ENCODE measurements at places on chromosomes 4 and X.

DNA sequence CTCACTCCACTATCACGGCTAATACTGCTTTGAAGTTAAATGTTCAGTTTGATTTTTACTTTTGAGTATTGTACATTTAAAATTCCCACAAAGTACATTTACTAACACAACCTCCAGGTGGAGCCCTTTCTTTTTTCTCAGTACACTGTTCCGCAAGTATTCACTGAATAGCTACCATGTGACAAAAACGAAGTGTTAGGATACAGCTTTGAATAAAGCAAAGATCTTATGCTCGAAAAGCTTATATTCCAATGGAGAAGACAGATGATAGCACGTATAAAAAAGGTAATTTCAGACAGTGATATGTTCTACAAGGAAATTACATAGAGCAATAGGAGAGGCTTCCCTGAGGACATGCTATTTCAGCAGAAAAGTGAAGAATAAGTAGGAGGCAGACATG is 60.7 kb upstream of the ABCG2 start:
- DNase-seq: no peak

DNA sequence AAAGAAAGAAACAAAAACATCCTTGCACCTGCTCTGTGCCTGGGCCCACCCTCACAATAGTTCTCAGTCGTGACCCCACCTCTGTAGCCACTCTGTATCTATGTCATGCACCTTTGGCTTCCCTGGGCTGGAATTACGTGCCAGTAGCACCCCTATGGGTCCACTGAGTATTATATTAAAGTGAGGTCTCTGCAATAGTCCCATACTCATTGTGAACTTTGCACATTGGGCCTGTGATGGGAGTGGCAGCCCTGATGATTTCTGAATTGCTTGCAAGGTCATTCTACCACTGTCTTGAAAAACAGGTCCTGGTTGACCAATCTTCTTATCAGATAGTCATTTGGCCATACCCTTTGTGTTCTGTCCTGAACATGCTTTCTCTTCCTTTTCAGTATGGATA is 1012.1 kb downstream of the RAB28 start:
- DNase-seq: no peak

DNA sequence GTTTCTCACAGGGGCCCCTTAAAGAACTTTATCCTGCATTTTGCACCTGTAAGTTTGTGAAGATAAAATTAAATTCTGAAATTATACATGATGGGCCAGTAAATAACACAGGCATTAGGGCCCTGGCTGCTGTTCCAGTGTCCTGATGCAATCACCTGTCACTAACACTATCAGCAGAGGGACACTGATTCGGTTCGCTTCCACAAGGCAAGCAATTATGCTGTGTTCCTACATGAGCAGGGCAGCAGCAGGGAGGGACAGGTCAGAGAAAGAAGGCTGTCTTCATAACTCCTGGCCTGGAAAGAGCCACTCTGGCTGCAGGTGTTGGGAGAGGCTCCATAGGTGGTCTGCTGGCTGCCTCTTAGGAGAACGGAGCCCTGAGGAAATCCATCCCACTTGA is 487.3 kb downstream of the MID1IP1 start:
- DNase-seq: no peak

- DNase-seq: no peak
Measured at GRCh38 chr4:176641237-176641636, 151.5 kb downstream of the VEGFC start.

- DNase-seq: no peak
Measured at GRCh38 chrX:39774774-39775328, 322.9 kb downstream of the BCOR start.

- no peak for DNase-seq
Measured at GRCh38 chr4:109816082-109816442, 500 bp downstream of the GAR1 start.

DNA sequence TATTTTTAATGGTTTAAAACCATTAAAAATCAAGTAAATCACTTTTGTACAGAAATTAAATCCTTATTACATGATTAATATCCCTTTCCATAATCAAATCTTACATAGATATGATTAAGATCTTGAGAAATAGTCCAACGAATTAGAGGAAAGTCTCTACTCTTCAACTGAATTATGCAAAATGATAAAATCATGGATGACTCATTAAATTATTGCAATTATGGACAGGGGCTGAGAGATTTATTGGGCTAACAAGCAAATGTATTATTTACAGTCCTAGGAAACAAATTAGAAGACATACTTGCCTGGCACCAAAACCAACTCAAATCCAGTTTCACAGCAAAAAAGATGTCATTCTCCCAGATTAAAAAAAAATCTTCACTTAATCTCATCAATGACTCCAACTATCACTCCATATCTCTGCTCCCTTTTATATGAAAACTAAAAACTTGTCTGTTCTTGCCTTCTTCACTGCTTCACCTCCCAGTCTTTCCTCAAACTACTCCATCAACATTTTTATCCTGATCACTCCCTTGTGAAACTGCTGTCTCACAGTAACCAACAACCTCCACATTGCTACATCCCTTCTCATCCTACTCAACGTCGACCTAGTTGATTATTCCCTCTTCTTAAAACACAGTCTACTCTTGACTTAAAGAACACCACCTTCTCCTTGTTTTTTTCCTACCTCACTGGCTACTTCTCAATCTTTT is 18.4 kb upstream of the DDX60 start:
- DNase-seq: no peak

- peak; percentile 3 for DNase-seq
Measured at GRCh38 chr4:74364652-74365491, at the start of gene EREG. EREG (plus strand) TSS chr4:74365145; CDS start chr4:74365309, 164 bp downstream.

DNA sequence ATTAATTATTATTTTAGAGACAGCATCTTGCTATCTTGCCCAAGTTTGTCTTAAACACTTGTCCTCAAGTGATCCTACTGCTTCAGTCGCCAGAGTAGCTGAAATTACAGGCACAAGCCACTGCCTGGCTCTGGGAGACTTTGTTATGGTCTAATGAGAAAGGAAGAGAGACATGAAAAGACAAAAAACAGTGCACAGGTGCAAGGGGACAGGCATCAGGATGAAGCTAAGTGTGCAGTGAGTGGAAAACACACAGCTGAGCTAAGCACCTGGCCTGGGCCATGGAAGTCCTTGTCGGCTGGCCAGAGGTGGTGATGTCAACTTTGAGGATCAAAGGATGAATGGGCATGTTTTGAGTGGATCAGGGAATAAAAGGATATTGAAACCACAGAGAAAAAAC is 102.7 kb downstream of the HS3ST1 start:
- no peak for DNase-seq

GRCh38 chr4:23970201-23970850 is 80.5 kb upstream of the PPARGC1A start:
- no peak for DNase-seq

GRCh38 chrX:55312655-55313054 is 47.9 kb upstream of the PAGE3 start:
- no peak for DNase-seq

GRCh38 chrX:18620349-18620748 is 51.6 kb downstream of the RS1 start:
- DNase-seq: no peak

DNA sequence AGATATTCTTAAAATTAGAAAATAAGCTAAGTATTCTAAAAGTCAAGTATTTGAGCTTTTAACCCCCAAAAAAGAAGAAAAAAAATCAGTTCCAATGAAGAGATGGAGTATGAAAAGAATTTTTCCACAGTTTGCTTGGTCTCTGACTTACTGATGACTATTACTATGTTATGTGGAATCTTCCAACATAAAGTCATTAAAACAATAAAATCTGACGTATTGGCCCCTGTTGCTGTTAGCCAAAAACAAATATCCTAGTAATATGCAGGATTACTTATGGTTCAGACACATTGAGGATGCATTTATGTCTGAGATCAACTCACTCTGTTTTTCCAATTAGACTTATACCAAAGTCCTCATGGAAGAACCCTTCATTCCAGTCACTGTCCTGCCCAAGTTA is 517.2 kb upstream of the ADGRL3 start:
- no peak for DNase-seq

DNA sequence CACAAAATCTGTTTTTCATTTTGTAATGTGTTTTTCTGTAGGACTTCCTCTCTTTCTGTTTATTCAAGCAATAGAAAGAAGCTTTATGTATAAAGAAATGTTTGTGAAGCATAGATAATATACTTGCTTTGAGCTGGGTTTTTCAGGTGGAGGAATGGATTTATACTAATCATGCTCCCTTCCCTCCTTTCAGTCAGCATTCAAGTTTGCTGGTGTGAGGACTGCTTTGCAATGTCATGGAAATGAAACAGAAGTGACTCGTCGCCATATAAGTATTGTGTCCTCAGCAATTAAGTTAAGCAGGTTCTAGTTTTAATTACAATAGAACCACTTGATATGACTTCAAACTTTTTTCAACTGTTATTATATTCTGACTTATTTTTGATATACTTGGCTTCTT is 1447.1 kb downstream of the PCDH19 start:
- DNase-seq: no peak

DNA sequence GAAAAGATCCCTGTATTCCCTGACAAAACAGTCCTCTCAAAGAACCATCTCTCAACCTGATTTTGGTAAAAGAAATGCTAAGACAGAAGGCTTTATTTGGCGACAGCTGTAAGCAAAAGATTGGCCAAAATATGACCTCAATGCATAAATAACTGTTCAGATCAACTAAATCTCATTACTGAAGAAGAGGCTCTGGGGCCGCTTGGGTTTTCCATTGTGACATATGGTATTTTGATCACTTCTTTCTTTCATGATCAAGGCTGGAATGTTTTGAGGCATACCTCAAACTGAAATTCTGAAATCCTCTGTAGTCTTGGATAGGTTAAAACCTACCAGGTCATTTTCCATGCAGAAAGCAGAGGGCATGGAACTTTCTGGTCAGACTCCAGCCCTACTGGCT is 106.3 kb downstream of the C4orf51 start:
- DNase-seq: no peak

GRCh38 chrX:131918839-131919238 is 104.3 kb upstream of the STK26 start:
- DNase-seq: no peak

GRCh38 chrX:74324131-74324530 is 20.2 kb downstream of the ZCCHC13 start:
- DNase-seq: no peak

DNA sequence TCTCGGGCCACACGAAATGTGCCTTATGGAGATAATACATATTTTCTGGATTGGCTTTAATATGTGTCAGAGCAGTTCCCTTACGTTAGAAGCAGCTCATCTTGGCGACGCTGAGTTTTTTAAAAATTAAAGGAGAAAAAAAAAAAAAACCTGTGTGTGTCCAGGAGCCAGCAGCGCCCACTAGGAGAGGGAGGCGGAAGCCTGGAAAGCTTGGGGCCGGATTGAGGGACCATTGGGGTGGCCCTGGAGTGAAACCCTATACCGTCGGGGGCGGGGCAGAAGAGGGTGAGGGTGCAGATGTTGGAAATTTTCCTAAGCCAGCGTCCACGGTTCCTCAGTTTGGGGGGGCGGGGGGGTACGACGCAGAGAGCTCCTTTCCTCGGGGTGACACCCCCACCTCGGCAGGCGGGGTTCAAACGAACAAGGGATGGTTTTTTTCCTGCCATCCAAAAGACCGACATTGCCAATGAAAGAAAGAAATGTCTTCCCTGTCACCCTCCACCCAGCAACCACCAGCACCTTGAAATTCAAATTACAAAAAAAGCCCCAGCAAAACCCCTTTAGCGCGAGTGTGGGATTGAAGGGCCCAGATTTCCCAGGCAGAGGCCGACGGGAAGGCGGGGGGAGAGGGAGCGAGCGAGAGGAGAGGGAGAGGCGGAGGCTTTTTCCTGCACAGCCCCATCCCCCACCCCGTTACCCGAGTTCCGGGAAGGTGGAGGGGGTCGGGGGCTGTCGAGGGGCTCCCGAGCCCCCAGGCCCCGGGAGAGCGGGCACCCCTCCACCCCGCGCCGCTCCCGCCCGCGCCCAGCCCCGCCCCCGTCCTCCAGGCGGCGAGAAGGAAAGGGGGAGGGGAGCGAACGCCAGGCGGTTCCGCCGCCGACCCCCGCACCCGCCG is 859 bp downstream of the SMARCA1 start:
- peak; percentile 49 for DNase-seq

GRCh38 chr4:185143601-185143969 is 519 bp downstream of the SLC25A4 start:
- DNase-seq: peak; percentile 19

GRCh38 chrX:26952213-26952612 is 510.9 kb downstream of the PPP4R3C start:
- no peak for DNase-seq

- DNase-seq: no peak
Measured at GRCh38 chrX:8849945-8850344, 48.8 kb upstream of the FAM9A start.

- peak; percentile 44 for DNase-seq
Measured at GRCh38 chrX:48918643-48919340, at the start of gene PIM2. PIM2 (minus strand) TSS chrX:48919024; CDS start chrX:48918834, 190 bp downstream.

DNA sequence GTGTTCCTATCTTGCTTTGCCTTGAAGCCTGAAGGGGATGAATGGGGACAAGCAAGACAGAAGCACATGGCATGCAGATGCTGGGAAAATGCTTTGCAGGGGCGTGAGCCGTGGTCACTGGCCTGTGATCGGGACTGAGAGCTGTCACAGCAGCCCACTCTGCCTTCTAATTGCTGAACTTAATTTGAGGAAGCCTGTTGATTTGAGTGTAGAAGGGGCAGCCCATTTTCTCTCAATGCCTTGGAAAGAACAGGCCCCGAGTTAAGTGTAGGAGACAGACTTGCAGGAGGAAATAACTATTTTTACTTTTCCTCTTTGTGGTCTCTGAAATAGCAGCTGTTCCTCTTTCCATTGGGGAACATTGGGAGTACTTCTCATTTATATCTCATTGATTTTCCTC is 26.1 kb upstream of the TBC1D1 start:
- DNase-seq: no peak

DNA sequence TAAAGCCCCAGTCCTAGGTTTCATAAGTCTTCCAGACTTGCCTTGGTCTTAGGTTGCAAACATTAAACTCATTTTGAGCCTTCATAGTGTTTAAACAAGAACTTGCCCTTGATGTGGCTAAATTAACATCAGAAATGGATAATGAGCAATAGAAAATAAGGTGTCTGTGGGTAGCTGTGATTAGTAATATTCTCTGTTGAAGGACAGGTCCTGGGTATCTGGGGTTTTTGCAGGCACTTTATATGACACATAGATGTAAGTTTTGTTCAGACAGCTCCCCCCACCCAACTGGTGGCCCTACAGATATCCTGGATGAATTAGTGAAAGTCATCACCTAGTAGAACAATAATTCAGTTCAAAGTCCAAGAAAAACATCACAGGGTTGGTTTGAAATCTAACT is 272.5 kb downstream of the PTTG2 start:
- no peak for DNase-seq
